ENCODE measurements at places on chromosomes 3 and 15.

GRCh38 chr15:78642331-78642730 lies 1.3 kb upstream of the CHRNB4 start:
- DNase-seq = no peak

GRCh38 chr3:29561651-29562149 lies 280.8 kb downstream of the RBMS3 start:
- DNase-seq = no peak

DNA sequence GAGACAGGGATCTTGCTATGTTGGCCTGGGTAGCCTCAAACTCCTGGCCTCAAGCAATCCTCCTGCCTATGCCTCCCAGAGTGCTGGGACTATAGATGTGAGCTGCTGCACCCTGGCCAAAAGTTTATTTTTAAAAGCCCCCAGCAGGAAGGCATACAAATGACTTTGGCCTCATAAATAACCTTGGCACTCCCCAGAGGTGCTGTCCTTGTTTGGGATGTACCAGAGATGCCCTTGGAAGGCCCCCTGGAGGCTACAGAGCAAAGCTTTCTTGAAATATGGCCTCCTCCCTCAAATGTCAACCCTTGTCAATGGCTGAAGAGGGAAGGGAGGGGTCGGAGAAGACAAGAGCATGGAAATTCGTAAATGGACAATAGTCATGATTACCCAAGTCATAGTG lies 14.0 kb upstream of the RTP3 start:
- DNase-seq = no peak

GRCh38 chr3:142808103-142808917 lies 80.6 kb downstream of the PCOLCE2 start:
- DNase-seq = no peak

GRCh38 chr15:78263907-78264303 lies 457 bp upstream of the DNAJA4 start:
- no peak for DNase-seq

DNA sequence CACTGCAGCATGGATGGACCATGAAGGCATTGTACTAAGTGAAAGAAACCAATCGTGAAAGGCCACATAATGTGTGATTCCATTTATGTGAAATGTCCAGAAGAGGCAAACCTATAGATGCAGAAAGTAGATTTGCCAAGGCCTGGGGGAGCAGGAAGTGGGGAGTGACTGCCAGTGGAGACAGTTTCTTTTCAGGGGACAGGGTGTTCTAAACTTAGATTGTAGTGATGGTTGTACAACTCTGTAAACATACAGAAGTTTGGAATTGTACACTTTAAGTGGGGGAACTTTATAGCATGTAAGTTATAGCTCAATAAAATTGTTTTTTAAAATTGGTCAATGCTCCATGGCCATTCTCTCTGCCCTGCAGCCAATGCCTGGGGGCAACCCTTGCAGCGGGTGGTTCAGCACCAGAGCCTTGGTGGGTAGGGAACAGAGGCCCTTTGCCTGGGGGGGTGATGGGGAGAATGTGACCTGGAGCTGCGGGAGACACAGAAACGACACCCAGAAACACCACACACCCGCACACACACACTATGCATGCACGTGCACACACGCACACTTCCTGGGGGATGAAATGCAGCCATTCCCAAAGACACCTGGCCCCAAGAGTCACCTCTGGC lies 43.1 kb downstream of the DNAJB8 start:
- no peak for DNase-seq

- no peak for DNase-seq
Measured at GRCh38 chr3:152719264-152719663, 115.7 kb upstream of the P2RY1 start.

DNA sequence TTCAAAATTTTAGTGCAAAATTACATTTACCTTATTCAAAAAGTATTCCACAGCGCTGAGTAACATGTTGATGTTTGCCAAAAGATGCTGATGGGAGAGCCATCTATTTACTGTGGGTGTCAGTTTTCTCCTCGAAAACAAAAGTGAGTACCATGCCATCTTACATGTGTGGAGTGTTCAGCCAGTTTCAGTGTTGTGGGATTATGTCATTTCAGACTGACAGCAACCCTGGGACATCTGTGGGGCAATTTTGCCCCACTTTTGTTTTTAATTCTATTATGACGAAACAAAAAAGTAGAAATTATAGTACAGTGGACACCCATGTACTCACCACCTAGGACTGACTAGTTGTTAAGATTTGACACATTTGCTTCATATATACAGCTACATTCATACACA lies 19.6 kb downstream of the SLCO3A1 start:
- DNase-seq = no peak

DNA sequence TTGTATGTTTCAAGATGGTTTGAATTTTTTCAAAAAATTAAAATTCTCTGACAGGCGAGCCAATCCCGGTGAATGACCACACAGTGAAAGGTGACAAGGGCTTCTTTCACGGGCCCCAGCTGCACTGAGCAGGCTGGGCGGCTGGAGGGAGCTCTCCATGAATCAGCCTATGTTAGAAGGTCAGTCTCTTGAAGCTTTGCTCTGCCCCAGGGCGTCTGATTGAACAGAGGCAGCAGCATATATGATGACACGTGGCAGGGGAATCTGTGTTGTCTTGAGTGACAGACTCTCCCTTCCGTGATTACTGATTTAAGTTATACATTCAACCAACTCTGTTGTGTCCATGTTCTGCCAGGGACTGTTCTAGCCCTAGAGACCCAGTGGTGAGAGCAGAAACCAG lies 51.5 kb downstream of the ISG20 start:
- DNase-seq = no peak

GRCh38 chr3:152019508-152019907 lies 146.1 kb downstream of the SUCNR1 start:
- DNase-seq = no peak

DNA sequence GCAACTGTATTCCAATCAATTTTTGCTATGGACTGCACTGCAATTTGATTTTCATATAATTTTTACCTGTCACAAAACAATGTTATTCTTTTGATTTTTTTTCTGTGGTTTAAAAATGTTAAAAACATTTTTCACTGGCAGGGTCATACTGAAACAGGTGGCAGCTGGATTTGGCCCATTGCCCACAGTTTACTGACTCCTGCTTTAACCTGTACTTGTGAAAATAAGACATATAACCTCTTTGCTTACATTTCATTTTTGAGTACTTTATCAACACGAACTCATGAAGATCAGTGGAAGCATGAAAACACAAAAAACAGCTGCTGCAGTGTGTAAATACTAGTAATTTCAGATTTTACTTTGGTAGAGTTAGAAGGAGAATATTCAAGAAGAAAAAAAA lies 313.1 kb downstream of the WDR72 start:
- no peak for DNase-seq

DNA sequence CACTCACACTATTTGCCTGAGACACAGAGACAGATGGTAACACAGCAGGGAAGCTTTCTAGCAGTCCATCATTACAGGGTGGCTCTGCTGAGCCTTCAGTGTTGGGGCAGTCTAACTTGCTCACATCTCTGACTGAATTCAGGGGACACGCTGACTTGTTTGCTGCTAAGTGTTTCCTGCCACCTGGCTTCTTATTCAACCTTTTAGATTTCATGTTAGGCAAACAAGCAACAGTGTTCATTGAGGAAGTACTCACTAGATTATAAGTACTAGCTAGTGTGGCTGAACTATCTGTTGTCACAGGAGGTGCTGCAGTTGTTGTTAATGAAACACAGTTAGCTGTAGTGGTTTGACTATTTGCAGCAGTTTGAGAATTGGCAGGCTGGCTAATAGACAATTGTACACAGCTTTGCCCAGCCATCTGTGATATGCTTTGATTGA lies 37.3 kb downstream of the USF3 start:
- DNase-seq = no peak

Data from stimulated activated CD4-positive, alpha-beta T cell treated with anti-CD3 and anti-CD28 coated beads, TNF-alpha, amount 100 ng/mL, for 4 hours (primary cell).